ENCODE measurements at places on chromosomes 4 and X.

DNA sequence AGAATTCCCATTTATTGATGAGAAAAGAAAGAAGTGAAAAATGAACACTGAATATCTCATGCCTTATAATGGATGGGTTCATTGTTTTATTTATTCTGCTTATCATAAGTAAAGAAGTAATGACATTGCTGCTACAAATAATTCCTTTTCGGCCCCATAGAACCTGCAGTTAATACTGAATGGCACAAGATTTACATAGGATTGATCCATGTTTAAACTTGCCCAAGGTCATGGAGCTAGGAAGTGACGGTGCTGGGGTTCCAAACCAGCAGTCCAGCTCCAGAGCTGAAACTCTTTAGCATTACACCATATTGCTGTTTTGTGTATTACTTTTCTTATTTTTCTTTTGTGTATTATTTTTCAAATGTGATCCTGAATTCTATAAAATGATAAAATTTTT is 30.2 kb upstream of the PRSS48 start:
- DNase-seq: no peak

DNA sequence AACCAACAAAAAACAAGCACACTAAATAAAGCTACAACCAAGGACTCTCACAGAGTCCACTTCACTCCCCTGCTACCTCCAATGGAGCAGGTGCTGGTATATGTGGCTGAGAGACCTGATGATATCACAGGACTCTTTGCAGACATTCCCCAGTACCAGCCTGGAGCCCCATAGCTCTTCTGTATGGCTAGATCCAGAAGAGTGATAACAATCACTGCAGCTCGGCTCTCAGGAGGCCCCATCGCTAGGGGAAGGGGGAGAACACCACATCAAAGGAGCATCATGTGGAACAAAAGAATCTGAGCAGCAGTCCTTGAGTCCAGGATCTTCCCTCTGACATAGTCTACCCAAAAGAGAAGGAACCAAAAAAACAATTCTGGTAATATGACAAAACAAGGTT is 237.1 kb upstream of the TLL1 start:
- DNase-seq: no peak

GRCh38 chr4:168791376-168791775 is 218.7 kb downstream of the CBR4 start:
- DNase-seq: no peak

DNA sequence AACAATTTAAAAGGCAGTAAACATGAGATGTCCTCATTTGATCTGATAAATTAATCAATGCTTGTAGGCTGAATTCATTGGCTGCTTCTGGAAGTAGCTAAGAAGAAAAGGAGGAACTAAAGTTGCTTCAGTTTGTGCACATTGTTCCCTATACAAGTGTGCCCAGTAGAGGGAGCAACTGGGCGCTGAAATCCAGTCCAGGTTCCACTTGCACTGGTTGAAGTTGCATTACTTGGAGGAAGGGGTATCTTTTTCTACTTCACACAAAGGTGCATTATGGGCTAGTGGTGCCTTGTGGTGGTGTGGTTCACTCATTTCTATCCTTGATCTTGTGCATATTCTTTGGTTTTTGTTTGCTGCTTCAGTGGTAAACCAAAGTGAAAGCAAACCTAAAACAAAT is 67.9 kb upstream of the SOX3 start:
- peak; percentile 10 for DNase-seq

GRCh38 chr4:169791062-169791461 is 33.3 kb upstream of the HPF1 start:
- no peak for DNase-seq

- no peak for DNase-seq
Observed at GRCh38 chrX:106588801-106589200, 23.0 kb upstream of the RADX start.
